ENCODE measurements at places on chromosomes 3 and 15. TPM values are rescaled to one million over a fixed set of nuclear protein-coding genes. Genes with fewer than 3 reads are reported as not detected.

DNA sequence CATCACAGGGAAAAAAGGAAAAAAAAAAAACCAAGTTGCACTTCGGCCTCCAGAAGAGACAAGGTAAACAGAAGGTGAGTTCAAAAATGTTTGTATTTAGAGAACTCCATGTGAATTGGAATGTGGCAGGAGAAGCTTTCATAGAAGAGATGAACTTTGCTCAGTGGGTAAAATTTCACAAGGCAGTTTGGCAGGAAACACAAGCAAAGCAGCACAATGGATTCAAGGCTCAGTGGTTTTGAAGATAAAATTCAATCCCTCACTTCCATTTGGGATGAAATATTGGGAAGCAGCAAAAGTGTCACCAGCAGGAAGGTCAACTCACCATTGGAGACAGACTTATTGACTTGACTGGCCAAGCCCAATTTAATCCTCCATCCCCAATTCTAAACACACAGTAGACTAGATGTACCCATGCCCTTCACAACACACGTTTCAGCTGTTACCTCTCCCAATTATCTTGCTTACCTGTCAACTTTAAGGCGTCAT lies 256.7 kb upstream of the ICE2 start:
- no peak for DNase-seq
- H3K27me3 ChIP-seq, result no peaks in the 10 kb centered on the region
- no peaks in the 10 kb centered on the region for H3K36me3 ChIP-seq
- no peak overlapping the region for H3K4me3 ChIP-seq
- H3K4me1 ChIP-seq, result no peaks in the 10 kb centered on the region
- no peak overlapping the region for H3K27ac ChIP-seq

DNA sequence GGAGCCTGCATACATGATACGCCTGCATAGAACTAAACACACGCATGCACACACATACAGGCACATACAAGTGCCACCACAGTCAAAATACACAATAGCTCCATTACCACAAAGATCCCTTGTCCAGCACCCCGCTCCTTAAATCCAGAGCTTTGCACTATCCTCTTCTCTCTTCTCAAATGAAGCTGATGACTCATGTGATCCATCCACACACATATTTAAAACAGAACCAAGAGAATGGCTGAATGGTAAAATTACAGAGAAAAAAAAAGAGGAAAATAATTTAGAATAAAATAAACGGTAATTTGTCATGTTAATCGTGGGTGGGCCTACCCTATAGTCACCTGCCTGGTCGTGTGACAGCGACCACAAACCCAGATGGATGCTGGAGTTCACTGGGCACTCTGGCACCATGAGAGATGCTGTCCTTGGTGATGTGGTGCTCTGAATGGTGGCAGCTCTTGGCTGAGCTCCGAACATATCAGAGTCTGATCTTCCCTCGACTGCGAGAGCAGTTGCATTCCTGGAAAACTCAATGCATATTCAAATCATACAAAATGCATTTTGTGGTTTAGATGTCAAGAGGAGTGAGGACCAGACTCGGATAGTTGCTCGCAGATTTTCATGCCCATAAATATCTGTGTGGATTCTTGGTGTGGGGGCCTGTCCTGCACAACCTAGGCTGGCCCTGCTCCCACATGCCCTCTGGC lies 8.9 kb downstream of the IQSEC1 start:
- no peaks in the 10 kb centered on the region for H3K27me3 ChIP-seq
- DNase-seq, result no peak
- H3K4me1 ChIP-seq, result peaks cover 44% of the 10 kb centered on the region

EHHADH gene
- total RNA-seq, result 10.4 TPM

KLHL40 gene
- not detected for total RNA-seq

DNA sequence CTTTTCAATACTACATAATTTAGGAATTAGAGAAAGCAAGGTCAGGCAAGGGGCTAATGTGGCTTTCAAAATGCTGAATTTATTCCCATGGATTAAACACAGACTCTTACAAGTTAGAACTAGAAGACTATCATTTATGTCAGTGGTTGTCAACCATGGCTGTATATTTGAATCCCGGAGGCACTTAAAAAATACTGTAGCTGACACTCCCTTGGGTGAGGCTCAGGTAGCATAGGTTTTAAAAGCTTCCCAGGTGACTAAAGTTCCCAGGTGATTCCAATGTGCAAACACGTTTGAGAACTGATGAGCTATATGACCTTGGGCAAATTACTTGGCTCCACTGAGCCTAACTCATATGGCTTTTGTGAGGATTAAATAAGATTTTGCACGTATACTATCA lies 29.6 kb downstream of the AAGAB start:
- no peaks in the 10 kb centered on the region for H3K4me1 ChIP-seq
- no peak overlapping the region for H3K27ac ChIP-seq
- no peak overlapping the region for H3K4me3 ChIP-seq
- DNase-seq, result no peak

GOLGA8H gene
- total RNA-seq, result 2.1 TPM

IL16 gene
- total RNA-seq, result 140 TPM

DNA sequence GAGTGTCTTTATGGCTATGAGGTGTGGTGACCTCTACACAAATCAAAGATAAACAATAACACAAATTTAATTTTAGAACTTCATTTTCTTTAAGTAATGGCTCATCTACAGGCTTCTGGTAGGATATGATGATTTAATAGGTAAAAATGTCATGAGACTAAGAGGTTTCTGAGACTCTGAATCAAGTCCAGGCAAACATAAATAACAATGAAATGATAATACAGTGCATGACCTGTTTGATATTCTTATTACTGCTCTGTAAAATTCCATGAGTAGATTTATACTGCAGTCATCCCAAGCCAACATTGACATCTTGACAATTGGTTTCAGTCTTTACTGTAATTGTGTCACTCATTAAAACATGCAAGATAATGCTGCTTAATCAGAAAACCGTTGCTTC lies 936.8 kb downstream of the MCTP2 start:
- no peak overlapping the region for H3K4me3 ChIP-seq
- no peak for DNase-seq
- H3K4me1 ChIP-seq, result no peaks in the 10 kb centered on the region
- no peak overlapping the region for H3K27ac ChIP-seq
- H3K36me3 ChIP-seq, result no peaks in the 10 kb centered on the region
- no peaks in the 10 kb centered on the region for H3K27me3 ChIP-seq

- no peak overlapping the region for H3K27ac ChIP-seq
- no peak for DNase-seq
- no peaks in the 10 kb centered on the region for H3K27me3 ChIP-seq
- H3K36me3 ChIP-seq, result no peaks in the 10 kb centered on the region
Observed at GRCh38 chr15:80121546-80121945, 31.3 kb upstream of the FAH start.

DNA sequence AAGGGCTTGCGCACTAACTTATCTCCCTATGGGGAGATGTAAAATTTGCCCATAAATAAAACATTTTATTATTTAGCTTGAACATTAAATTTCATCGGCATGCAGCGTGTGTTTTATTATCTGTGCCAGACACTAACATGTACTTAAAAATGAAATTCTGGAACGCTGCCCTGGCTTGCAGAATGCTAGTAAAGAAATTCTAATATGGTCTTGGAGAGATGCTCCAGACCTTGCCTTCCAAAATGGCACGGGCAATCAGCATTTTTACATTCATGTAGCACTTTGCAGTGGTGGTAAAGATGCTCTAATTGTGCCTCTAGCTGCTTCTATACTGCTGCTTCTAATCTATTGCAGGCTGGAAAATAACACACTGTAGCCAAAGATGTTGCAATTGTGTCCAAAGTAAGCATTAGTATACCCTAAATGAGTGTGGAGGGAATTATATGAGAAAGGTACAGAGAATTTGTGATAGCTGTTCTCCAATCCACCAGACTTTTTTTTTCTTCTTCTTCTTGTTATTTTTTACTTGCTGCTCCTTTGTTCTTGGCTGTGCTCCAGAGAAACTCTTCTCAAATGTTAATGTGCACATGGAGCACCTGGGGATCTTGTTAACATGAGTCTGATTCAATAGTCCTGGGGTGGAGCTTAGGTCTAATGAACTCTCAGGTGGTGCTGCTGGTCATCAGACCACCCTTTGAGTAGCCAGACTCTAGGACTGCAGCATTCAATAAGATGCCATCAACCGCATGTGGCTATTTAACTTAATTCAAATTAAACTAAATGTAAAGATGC lies 47.3 kb downstream of the CRABP1 start:
- H3K27ac ChIP-seq, result no peak overlapping the region
- H3K4me1 ChIP-seq, result no peaks in the 10 kb centered on the region
- no peak overlapping the region for H3K4me3 ChIP-seq
- peaks cover 31% of the 10 kb centered on the region for H3K27me3 ChIP-seq

ALDH1L1 gene
- total RNA-seq, result not detected

LSAMP gene
- total RNA-seq, result 1.0 TPM

GRCh38 chr3:111690242-111690641 lies 95.1 kb upstream of the ZBED2 start:
- H3K27me3 ChIP-seq, result no peaks in the 10 kb centered on the region
- no peak overlapping the region for H3K27ac ChIP-seq
- no peak for DNase-seq
- no peaks in the 10 kb centered on the region for H3K4me1 ChIP-seq

DNA sequence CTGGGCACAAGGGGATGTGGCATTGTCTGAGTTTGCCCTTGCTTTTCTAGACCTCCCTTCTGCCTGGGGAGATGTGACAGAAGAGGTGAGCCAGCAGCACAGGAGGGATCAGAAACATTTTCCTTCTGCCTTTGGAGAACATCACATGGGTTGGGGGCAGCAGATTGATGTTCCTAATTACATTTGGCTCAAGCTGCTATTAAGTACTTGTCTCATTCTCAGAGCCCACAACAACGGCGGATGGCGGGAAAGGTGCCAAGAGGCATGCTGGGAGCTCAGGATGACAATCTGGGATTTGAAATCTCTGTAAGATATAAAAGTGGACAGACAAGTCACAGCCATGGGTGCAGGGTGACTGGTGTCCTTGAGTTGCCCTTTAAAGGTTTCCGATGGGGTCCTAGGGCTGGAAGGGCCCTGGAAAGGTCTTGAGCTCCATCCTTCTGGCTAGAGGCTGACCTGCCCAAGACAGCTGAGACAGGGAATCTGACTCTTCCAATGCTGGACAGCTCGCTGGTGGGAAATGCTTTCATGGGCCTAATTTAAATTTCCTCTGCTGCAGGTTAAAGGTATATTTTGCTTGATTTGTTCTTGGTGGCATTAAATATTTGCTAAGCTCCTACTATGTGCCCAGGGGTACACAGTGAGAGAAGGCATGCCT lies 2.4 kb upstream of the CORO2B start:
- H3K36me3 ChIP-seq, result no peaks in the 10 kb centered on the region
- H3K4me3 ChIP-seq, result no peak overlapping the region
- peaks cover 18% of the 10 kb centered on the region for H3K27me3 ChIP-seq
- no peak overlapping the region for H3K27ac ChIP-seq
- H3K4me1 ChIP-seq, result peaks cover 39% of the 10 kb centered on the region

DNA sequence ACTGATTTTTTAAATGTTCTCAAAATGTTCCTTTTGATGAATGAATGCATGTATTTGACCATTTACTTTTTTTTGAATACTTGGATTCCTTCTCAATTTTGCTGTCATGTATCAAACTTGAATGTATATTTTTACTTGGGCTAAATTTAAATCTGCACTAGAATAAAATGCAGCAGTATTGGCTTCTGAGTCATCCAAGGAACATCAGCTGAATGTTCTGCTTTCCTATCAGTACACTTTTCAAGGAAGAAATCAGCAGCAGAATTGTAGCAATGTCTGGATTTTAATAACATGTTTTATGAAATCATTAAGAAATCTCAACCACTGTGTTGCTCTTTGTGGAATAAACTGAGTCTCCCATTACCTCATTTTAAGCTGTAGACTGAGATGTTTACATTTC lies 57.0 kb upstream of the COL6A6 start:
- no peaks in the 10 kb centered on the region for H3K4me1 ChIP-seq
- H3K36me3 ChIP-seq, result no peaks in the 10 kb centered on the region
- no peak for DNase-seq

TRPM1 gene
- total RNA-seq, result not detected

GRCh38 chr3:42723219-42723618 lies 20.6 kb upstream of the HHATL start:
- no peak overlapping the region for H3K27ac ChIP-seq
- no peaks in the 10 kb centered on the region for H3K36me3 ChIP-seq
- no peak for DNase-seq

GRCh38 chr15:49675041-49675440 lies 54.2 kb downstream of the DTWD1 start:
- H3K36me3 ChIP-seq, result no peaks in the 10 kb centered on the region
- no peaks in the 10 kb centered on the region for H3K4me1 ChIP-seq
- no peak overlapping the region for H3K27ac ChIP-seq
- no peak for DNase-seq
- H3K4me3 ChIP-seq, result no peak overlapping the region

DNA sequence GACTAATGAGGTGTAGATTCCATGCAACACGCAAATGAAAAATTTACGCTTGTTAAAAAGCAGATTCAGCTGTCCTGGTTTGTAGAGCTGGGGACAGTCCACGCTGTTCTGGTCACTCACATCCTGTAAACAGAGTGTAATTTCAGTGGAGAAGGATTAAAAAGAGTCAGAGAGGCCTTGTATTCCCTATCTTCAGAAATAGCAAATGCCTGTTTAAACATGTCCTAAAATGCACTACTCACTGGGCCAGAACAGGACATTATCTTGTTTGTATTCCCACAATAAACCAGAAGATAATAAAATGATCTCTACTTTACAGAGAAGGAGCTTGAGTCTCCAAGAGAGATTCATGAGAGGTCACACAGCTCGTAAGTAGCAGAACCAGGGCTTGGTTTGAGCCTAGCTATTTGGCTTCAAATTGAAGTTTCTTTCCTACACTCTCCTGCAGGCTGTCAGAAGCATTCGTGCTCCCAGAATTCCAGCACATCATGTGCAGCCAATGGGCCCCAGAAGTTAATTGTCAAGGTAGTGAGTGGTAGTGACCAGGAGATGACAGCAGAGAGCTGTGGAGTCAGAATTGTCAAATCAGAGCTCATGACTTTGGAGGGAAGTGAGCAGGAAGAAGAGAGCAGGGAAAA lies 242.5 kb downstream of the ATP8B4 start:
- H3K36me3 ChIP-seq, result no peaks in the 10 kb centered on the region
- no peaks in the 10 kb centered on the region for H3K27me3 ChIP-seq
- DNase-seq, result no peak
- no peak overlapping the region for H3K4me3 ChIP-seq

DNA sequence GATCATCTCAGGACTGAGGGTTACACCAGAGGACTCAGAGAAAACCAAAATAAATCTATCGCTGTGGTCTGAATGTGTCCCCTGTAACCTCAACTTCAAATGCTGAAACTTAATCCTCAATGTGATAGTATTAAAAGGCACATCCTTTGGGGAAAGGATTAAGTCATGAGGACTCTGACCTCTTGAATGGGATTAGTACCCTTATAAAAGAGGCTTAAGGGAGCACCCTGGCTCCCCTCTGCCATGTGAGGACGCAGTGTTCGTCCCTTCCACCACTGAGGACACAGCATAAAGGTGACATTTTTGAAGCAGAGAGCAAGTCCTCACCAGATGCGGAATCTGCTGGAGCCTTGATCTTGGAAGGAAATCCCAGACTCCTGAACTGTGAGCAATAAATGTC lies 39.5 kb downstream of the SRPRB start:
- DNase-seq, result no peak
- no peak overlapping the region for H3K4me3 ChIP-seq
- H3K27ac ChIP-seq, result no peak overlapping the region
- no peaks in the 10 kb centered on the region for H3K27me3 ChIP-seq
